ENCODE measurements at places on chromosomes 4 and X.
A peak's percentile ranks its signal among the peaks of the same experiment; 100 is the strongest.

DNA sequence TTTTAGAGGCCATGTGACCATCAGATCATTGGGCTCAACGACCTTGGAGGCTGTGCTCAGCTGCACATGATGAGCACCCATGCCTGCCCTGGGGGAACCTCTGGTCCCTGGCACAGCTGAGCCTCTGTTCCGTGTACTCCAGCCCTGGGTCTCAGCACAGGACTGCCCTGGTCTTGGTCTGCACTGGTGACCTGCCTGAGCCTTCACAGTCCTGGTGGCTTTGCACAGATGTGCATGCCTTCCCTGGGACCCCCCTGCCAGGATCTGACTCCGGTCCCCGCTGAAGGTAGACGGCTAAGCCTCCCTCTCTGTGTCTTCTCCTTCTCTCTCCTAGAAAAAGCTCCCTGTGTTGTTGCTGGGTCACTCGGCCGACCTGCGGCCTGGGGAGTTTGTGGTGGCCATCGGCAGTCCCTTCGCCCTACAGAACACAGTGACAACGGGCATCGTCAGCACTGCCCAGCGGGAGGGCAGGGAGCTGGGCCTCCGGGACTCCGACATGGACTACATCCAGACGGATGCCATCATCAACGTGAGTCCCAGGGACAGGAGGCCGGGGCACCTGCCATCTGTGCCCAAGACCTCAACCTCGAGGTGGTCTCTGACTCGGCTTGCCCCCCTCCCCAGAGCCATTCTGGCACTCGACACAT is 21.6 kb downstream of the HTRA3 start:
- DNase-seq = no peak

DNA sequence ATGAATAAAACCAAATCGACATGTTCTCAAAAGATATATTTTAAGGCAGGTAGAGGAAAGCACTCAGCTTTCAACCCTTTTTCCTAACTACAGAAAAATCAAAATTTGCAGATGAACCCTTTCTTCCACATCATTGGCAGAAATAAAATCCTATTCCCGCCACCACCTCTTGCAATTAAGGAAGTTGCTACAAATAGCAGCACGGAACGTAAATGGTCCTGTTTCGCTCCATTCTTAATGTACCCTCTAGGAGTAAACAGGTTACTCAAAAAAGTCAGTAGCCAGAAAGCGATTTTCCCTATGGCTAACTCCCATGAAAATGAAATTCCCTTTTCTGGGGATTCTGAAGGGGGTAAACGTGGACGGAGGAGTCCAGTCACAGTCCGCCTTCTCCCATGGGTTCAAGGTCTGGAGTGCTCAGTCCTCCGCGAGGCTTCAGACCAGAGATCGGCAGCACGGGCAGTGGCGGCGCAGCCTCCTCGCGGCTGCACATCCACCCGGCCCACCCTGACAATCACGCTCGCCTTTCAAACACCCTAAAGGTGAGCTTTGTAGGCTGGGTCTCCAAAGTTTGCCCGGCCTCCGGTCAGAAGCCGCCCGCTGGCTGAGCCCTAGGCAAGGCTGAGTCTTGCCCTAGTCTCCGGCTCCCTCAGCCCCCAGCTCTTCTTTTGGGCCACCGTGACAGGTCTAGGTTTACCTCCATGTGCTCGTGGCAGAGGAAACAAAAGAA is 1.8 kb downstream of the ATP11C start:
- no peak for DNase-seq

DNA sequence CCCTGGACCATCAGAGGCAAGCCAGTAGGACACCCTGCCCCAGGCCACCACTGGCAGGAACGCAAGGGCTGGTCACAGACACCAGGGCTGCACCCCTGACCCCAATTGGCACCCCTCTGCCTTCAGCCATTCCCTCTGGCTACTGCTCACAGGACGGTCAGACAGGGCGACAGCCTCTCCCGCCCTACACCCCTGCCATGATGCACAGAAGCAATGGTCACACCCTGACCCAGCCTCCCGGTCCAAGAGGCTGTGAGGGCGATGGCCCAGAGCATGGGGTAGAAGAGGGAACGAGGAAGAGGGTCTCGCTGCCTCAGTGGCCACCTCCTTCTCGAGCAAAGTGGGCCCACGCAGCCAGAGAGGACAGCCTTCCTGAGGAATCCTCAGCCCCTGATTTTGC is 143.5 kb downstream of the SOWAHB start:
- no peak for DNase-seq

DNA sequence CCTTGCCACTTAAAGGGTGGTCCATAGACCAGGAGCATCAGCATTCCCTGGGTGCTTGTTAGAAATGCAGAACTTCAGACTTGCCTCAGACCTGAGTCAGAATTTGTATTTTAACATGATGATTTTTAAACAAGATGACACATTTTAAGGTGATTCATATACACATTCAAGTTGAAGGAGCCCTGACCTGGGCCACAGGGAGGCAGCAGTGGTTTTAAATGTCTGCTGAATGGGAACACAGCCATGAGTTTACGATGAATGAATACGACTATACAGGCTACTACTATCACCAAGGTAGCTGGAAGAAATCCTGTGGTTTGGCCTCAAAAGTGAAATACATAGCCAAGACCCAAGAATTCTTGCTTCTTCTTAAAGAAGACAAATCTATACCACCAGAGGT is 2.9 kb downstream of the HDAC8 start:
- no peak for DNase-seq

DNA sequence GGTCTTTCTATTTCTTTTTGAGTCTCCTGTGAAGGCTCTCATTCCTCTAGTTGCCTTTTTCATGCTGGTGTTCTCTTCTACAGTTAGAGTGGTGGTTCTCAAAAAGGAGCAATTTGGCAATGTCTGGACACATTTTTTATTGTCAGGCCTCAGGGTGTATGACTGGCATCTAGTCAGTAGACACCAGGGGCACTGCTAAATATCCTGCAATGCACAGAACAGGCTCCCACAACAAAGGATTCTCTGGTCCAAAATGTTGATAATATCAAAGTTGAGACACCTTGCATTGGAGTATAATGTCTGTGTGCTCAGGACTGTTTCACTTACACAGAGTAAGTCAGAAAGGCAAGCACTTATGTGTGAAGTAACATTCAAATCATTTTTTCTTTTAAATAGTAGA is 1360.7 kb downstream of the ADGRL3 start:
- DNase-seq = no peak

- DNase-seq = no peak
Measured at GRCh38 chrX:18872621-18873020, 111.3 kb downstream of the PHKA2 start.

DNA sequence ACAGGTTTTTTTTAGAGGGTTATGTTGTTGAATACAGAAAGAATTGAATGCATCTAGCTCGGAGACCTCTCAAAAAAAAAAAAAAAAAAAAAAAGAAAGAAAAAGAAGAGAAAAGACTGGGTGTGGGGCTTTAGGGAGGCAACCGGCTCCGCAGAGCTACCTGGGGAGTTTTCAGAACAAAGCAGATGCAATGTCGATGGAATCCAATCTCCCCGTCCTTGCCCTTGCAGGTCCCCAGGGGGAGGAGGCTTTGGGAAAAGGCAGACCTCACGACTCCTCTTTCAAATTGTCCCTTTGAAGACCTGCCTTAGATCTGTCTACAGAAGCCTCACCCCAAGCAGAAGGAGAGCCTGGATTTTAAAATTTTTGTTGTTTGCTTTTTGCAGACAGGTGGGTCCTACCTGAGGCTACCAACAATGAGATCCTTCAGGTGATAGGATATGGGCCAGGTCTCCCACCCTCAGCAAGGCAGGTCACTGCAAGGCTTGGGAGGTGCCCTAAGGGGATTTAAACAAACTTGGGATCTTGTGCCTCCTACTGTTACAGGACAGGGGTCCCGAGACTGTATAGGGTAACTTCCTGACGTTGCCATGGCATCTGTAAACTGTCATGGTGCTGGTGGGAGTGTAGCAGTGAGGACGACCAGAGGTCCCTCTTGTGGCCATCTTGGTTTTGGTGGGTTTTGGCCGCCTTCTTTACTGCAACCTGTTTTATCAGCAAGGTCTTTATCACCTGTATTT is 75.2 kb upstream of the PRKX start:
- no peak for DNase-seq

- no peak for DNase-seq
Measured at GRCh38 chr4:181682367-181683047, 560.7 kb upstream of the TENM3 start.

GRCh38 chrX:22124098-22124497 is 92.0 kb downstream of the PHEX start:
- DNase-seq = no peak

DNA sequence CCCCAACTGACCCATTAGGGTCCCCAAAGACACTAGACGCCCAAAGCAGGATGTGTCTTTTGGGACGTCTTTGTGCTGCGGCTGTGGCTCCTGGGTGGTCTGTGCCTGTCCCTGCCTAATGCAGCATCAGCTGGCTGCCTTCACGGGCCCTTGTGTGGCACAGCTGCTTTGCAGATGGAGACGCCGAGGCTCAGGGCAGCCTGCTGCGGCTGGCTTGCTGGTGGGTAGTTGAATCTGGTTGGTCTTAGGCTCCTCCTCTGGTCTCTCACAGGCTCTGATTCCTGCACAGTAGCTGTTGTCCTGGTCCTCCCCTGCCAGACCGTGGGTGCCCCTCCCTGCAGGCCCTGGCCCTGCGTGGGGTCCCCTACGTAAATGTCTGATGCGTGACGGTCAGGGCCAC is 8.1 kb downstream of the CPZ start:
- no peak for DNase-seq

GRCh38 chr4:15479089-15479912 is 9.6 kb downstream of the CC2D2A start:
- DNase-seq = peak; percentile 87

DNA sequence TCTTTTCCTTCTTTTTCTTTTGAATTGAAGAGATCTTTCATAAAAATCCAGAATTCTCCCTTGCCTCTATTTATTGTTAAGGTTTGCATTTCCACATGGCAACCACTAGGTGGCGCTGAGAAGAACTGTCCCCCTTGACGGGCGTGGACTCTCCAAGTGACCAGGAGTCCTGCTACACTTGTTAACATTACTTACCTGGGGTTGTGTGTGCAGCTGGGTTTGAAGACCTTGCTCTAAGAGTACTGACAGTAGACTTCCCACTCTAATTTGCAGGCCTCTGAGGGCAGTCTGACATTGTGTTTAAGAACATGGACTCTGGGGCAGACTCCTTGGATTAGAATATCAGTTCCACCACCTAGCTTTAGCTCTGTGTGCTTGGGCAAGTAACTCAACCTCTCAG is 52.8 kb downstream of the GPRIN3 start:
- no peak for DNase-seq

DNA sequence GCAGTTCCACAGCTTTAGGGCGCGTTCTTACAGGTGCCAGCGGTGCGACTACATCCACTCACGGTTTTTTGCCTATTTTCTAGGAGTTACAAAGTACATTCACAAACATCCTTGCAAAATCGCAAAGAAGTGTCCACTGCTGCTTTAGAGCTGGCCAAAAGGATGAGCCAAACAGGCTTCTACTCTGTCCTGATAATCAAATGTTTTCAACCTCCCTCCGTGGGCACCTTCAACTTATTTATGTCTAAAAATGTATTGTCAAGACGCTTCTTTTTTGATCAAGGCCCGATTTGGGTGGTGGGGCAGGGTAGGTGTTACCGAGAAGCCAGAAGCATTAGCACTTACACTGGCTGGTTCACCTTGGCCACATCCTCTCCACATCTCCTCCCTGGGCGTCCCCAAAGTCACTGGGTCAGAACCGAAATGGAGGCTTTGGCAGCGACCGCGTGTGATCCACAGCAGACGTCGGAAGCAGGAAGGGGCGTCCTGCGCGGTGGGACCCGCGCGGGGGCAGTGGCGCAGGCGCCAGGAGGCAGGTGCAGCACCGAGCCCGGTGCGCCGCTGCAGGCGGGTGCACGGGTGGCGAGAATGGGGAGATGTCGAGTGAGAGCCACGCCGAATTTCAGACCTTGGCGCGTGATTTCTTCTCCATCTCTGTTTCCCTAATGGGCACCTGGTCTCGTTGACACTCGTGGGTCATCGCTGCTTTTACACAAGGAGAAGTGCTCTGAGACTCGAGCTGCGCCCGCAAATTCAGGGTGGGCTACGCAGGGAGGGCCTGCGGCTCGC is 16.9 kb downstream of the NKX3-2 start:
- DNase-seq = no peak

- DNase-seq = no peak
Measured at GRCh38 chr4:108346818-108347210, 178.1 kb upstream of the LEF1 start.

DNA sequence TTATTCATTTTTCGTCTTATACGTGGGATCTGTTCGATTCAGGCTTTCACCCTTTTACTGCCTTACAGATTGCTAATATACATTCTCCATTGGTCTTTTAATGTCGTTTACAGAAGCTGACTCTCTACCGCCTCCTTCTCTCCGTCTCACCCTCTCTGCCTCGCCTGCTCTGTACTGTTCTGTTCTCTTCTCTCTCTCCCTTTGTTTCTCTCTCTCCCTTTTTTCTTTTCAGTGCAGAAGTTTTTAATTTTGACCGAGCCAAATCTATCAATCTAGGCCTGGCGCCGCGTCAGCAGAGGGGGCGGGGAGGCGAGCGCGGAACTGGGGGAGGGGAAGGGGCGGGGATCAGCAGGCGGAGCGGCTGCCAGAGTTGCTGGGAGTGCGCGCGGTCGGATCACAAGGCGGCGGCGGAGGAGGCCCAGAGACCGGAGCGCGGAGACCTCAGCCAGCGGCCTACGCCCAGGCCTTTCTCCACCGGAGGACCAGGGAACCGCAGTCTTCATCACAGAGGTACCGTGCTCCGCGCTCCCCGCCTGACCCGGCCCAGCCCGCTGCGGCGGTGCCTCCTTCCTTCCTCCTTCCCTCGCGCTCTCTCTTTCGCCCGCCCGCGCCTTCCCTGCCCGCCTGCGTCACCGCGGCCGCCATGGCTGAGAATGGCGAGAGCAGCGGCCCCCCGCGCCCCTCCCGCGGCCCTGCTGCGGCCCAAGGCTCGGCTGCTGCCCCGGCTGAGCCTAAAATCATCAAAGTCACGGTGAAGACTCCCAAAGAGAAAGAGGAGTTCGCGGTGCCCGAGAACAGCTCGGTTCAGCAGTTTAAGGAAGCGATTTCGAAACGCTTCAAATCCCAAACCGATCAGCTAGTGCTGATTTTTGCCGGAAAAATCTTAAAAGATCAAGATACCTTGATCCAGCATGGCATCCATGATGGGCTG is at the start of gene UBQLN2:
Gene UBQLN2, plus strand, starts transcription at position 397 of the 931 bp plus-strand sequence. Its CDS starts 247 bp downstream, at position 644.
- DNase-seq = peak; percentile 44

Data from amniotic stem cell (primary cell).